ENCODE measurements at places on chromosomes 5 and 9.

GRCh38 chr5:177353093-177353492 is 1.6 kb upstream of the LMAN2 start:
- H3K27ac ChIP-seq = no peak overlapping the region
- no peak overlapping the region for H3K4me3 ChIP-seq
- H3K36me3 ChIP-seq = no peaks in the 10 kb centered on the region

GRCh38 chr5:41908374-41909079 is 4.4 kb downstream of the RIMOC1 start:
- H3K27ac ChIP-seq = no peak overlapping the region
- no peaks in the 10 kb centered on the region for H3K27me3 ChIP-seq
- H3K36me3 ChIP-seq = peaks cover 2% of the 10 kb centered on the region
- no peak for DNase-seq

GRCh38 chr9:109451311-109452025 is 46.6 kb downstream of the PTPN3 start:
- H3K36me3 ChIP-seq = no peaks in the 10 kb centered on the region
- no peaks in the 10 kb centered on the region for H3K4me1 ChIP-seq
- DNase-seq = peak; percentile 62
- no peaks in the 10 kb centered on the region for H3K27me3 ChIP-seq

DNA sequence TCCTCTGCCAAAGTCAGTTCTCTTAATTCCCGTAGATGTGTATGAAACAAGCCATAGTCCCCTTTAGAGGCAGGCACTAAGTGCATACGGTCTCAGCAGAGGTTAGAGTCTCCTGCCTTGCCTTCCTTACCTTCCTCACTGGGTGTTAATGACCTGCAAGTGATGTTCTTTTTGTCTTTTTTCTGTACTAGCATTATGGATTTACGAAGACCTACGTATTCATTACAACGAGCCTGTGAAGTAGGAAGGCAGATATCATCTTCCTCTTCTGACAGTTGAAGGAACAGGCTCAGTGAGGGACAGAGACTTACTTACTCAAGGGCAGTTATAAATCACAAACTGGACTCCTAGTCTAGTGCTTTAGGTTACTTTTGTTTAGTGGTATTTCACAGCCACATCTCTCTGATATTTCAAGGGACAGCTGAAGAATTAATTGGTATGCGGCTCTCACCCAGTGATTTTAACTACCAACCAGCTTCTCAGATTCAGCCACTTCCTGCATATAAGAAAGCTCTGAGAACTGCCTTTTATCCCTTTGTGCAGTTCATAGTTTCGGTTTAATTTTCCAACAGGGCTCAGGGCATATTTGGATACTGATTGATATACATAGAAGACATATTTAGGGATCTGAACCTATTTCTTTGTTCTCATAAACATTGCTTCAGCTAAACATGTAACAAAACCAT is 85.1 kb upstream of the CKMT2 start:
- H3K4me3 ChIP-seq = no peak overlapping the region
- H3K36me3 ChIP-seq = no peaks in the 10 kb centered on the region
- DNase-seq = no peak
- H3K4me1 ChIP-seq = no peaks in the 10 kb centered on the region
- H3K27me3 ChIP-seq = no peaks in the 10 kb centered on the region

DNA sequence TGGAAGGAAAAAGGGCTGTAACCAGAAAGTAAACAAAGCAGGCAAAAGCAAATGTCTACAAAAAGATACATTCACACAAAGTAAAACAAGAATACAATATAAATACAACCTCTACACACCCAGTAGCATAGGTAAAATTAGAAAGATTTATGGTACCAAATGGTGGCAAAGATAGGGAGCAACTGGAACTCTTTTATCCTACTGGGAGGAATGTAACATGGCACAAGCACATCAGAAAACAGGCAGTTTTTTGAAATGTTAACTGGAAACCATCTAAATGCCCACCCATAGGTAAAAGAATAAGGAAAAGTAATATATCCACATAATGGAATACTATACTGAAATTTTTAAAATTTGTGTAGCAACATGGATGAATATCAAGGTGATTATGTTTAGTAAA is 8.7 kb upstream of the ARL14EPL start:
- no peak for DNase-seq
- no peaks in the 10 kb centered on the region for H3K36me3 ChIP-seq
- H3K4me3 ChIP-seq = no peak overlapping the region

- H3K27ac ChIP-seq = no peak overlapping the region
- no peak overlapping the region for H3K4me3 ChIP-seq
- DNase-seq = peak; percentile 55
- no peaks in the 10 kb centered on the region for H3K4me1 ChIP-seq
- H3K36me3 ChIP-seq = no peaks in the 10 kb centered on the region
Measured at GRCh38 chr5:86679529-86679928, 61.8 kb downstream of the COX7C start.

GRCh38 chr5:32777733-32778132 is 66.6 kb downstream of the NPR3 start:
- H3K4me1 ChIP-seq = no peaks in the 10 kb centered on the region
- no peaks in the 10 kb centered on the region for H3K27me3 ChIP-seq
- H3K27ac ChIP-seq = no peak overlapping the region
- no peaks in the 10 kb centered on the region for H3K36me3 ChIP-seq
- H3K4me3 ChIP-seq = no peak overlapping the region
- DNase-seq = no peak

GRCh38 chr5:168813184-168813968 is 234.2 kb upstream of the PANK3 start:
- no peak overlapping the region for H3K27ac ChIP-seq
- peak; percentile 68 for DNase-seq
- no peak overlapping the region for H3K4me3 ChIP-seq
- peaks cover 2% of the 10 kb centered on the region for H3K4me1 ChIP-seq
- no peaks in the 10 kb centered on the region for H3K36me3 ChIP-seq
- H3K27me3 ChIP-seq = no peaks in the 10 kb centered on the region

GRCh38 chr5:66737096-66737495 is 140.9 kb downstream of the MAST4 start:
- H3K4me3 ChIP-seq = no peak overlapping the region
- no peak for DNase-seq
- no peaks in the 10 kb centered on the region for H3K4me1 ChIP-seq
- no peaks in the 10 kb centered on the region for H3K27me3 ChIP-seq
- no peak overlapping the region for H3K27ac ChIP-seq

- peaks cover 7% of the 10 kb centered on the region for H3K4me1 ChIP-seq
- peak overlapping the region; percentile 57 for H3K27ac ChIP-seq
- H3K27me3 ChIP-seq = no peaks in the 10 kb centered on the region
- no peak for DNase-seq
Measured at GRCh38 chr9:96619124-96619465, 548 bp downstream of the CDC14B start.

DNA sequence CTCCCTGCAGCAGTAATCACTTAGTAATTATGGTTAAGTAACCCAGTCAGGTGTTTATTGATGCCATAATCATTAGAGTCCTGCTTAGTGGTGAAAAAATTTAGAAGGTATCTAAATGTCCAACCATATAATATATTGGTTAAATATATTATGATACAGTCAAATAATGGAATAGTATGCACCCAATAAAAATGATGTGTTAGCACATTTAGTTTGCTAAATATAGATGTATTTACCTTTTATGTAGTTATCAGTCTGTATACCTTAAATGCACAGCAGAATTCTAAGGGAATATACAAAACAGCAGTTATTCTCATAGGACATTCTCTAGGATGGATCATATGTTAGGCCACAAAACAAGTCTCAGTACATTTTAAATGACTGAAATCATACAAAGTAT is 90.4 kb downstream of the PRKACG start:
- H3K27ac ChIP-seq = no peak overlapping the region
- no peaks in the 10 kb centered on the region for H3K27me3 ChIP-seq
- H3K4me3 ChIP-seq = no peak overlapping the region
- no peaks in the 10 kb centered on the region for H3K36me3 ChIP-seq
- H3K4me1 ChIP-seq = no peaks in the 10 kb centered on the region

GRCh38 chr5:89878140-89879132 is 531.1 kb downstream of the CETN3 start:
- no peaks in the 10 kb centered on the region for H3K27me3 ChIP-seq
- no peak overlapping the region for H3K4me3 ChIP-seq
- no peaks in the 10 kb centered on the region for H3K4me1 ChIP-seq
- H3K27ac ChIP-seq = no peak overlapping the region
- H3K36me3 ChIP-seq = no peaks in the 10 kb centered on the region

DNA sequence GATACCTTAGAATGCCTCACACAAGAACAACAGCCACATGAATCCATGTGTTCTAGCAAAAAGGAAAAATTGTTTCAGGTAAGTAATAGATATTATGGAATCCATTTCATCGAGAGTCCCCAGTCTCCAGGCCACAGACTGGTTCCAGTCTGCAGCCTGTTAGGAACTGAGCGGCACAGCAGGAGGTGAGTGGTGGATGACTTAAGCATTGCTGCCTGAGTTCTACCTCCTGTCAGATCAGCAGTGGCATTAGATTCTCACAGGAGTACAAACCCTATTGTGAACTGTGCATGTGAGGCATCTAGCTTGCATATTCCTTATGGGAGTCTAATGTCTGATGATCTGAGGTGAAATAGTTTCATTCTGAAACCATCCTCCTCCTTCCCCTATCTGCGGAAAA is 207.0 kb downstream of the CSNK1G3 start:
- H3K4me3 ChIP-seq = no peak overlapping the region
- peak; percentile 21 for DNase-seq
- no peaks in the 10 kb centered on the region for H3K27me3 ChIP-seq
- H3K4me1 ChIP-seq = no peaks in the 10 kb centered on the region

DNA sequence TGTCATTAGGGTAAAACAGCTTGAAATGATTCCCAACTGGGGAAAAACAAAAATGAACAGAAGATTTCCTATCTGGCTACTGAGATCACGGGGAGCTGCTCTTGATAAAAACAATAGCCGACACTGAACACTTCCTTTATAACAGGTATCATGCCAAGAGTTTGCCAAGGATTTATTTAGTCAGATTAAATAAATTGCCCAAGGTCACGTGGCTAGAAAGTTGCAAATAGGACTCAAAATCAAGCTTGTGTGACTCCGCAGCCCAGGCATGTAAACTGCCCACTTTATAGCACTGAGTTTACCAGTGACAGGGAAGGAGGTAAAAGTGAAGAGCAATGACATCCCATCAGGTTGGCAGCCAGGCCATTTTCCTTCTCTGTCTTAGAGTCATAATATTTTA is 120.7 kb upstream of the ZNF618 start:
- no peaks in the 10 kb centered on the region for H3K36me3 ChIP-seq
- H3K4me3 ChIP-seq = no peak overlapping the region
- peaks cover 3% of the 10 kb centered on the region for H3K4me1 ChIP-seq
- H3K27me3 ChIP-seq = no peaks in the 10 kb centered on the region
- DNase-seq = no peak

DNA sequence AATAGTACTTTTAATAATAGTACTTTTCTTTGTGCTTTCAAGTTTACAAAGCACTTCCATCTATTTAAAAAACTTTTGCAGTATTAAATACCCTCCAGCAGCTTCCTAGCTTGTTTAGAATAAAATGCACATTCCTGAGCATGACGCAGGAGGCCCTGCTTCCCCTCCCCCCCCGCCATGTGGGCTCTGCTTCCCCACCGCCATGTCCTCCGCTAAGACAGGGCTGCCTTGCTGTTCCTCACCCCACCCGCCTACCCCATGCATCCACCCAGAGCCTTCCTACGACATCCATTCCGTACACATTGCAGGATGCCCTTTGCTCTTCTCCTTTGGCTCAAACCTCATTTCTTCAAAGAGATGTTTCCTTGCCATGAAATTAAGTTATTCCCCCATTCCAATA is 205.9 kb upstream of the MSX2 start:
- H3K36me3 ChIP-seq = no peaks in the 10 kb centered on the region
- no peak overlapping the region for H3K27ac ChIP-seq
- H3K4me3 ChIP-seq = no peak overlapping the region
- DNase-seq = no peak
- H3K4me1 ChIP-seq = peaks cover 6% of the 10 kb centered on the region

DNA sequence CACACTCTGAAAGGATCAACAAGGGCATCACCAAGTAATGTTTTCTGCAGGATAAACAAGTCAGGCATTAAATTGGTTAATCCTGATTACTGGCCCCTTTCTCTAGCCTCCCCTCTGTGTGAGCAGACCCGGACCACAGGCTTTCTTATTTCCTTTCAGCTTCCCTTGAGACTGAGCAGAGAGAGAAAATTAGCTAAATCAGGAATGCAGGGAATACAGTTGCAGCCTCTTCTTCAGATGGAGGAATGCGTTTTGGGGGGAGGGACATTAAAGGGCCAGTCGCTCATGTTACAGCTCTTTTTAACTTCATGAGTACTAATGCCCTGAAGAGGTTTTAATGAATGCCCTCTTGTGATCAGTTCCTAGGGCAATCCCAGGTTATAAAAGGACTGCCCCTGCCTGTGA is 19.8 kb downstream of the PCDHAC2 start:
- H3K4me3 ChIP-seq = no peak overlapping the region
- H3K27me3 ChIP-seq = no peaks in the 10 kb centered on the region
- H3K4me1 ChIP-seq = peaks cover 4% of the 10 kb centered on the region

DNA sequence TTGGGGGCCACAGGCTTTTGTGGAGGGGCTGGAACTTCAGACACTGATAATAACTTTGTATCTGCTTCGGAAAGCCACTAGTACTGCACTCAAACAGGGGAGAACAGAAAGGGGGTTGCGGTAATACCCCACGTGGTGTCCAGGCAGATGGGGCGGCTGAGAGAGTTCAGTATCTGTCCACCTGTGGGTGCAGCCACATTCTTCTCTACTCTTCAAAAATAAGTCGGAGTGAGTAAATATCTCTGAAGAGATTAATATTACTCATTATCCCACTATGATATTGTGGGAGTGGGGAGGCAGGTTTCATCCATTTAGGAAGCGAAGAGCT is 102.1 kb upstream of the SSBP2 start:
- H3K4me1 ChIP-seq = peaks cover 23% of the 10 kb centered on the region
- no peak overlapping the region for H3K4me3 ChIP-seq
- H3K27me3 ChIP-seq = no peaks in the 10 kb centered on the region
- DNase-seq = no peak

GRCh38 chr5:178306430-178307225 is 74.0 kb upstream of the PHYKPL start:
- no peaks in the 10 kb centered on the region for H3K4me1 ChIP-seq
- no peaks in the 10 kb centered on the region for H3K27me3 ChIP-seq
- H3K4me3 ChIP-seq = no peak overlapping the region
- no peaks in the 10 kb centered on the region for H3K36me3 ChIP-seq
- DNase-seq = peak; percentile 27

DNA sequence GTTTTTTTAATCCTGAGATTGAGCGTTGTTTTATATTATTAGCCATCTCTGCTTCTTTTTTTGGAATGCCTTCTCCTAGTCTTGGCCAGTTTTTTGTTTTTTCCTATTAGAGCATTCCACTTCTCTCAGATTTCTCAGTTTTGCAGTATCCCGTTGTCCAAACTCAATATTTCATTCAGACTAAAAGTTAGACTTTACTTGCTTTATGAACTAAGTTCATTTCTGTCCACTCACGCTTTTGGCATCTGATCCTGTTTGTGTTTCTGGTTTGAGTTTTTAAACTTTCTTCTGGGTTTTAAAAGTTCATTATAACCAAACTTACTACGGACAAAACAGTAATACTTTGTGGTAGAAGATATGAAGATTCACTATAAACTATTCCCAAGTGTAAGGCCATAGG is 288.3 kb upstream of the MPDZ start:
- H3K36me3 ChIP-seq = no peaks in the 10 kb centered on the region
- H3K4me1 ChIP-seq = no peaks in the 10 kb centered on the region
- H3K27me3 ChIP-seq = no peaks in the 10 kb centered on the region
- no peak overlapping the region for H3K4me3 ChIP-seq
- no peak for DNase-seq

GRCh38 chr5:42621662-42622061 is 135.0 kb upstream of the CCDC152 start:
- no peaks in the 10 kb centered on the region for H3K27me3 ChIP-seq
- no peaks in the 10 kb centered on the region for H3K36me3 ChIP-seq
- DNase-seq = no peak
- H3K27ac ChIP-seq = no peak overlapping the region
- H3K4me3 ChIP-seq = no peak overlapping the region
